ENCODE measurements at places on chromosomes 1 and 21.

GRCh38 chr1:38361566-38361965 lies 315.0 kb upstream of the POU3F1 start:
- no peak for DNase-seq

- DNase-seq, result no peak
These were observed 32.3 kb downstream of the CD160 start for GRCh38 chr1:145751491-145752037.

DNA sequence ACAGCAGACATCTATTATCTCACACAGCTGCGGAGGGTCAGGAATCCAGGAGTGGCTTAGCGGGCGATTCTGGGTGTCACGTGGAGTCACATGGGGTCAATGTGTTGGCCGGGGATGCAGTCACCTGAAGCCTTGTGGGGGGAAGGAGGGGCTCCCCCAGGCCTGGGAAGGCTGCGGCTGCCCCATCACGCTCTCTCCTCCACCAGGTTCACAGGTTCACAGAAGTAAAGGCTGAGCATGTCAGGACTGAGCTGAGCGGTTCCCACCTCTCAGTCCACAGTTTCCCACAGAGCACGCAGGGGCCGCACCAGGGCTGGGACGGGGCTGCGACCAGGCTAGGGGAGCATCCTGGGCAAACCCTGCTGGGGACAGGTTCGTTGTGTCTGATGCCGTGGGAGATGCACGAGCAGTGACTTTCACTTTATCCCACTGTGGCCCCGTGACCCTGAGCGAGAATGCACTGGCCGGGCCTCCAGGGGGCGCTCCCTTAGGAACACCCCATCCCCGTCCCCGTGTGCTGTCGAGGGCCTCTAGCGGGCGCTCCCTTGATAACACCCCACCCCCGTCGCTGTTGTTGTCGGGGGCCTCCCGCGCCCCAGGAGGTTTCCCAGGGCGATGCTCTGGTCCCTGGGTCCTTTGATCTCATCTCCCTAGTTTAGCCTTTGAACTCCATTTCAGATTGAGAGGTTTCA lies 73.2 kb upstream of the TRAPPC10 start:
- DNase-seq, result no peak

GRCh38 chr1:17099616-17100340 lies 19.5 kb downstream of the PADI2 start:
- no peak for DNase-seq

DNA sequence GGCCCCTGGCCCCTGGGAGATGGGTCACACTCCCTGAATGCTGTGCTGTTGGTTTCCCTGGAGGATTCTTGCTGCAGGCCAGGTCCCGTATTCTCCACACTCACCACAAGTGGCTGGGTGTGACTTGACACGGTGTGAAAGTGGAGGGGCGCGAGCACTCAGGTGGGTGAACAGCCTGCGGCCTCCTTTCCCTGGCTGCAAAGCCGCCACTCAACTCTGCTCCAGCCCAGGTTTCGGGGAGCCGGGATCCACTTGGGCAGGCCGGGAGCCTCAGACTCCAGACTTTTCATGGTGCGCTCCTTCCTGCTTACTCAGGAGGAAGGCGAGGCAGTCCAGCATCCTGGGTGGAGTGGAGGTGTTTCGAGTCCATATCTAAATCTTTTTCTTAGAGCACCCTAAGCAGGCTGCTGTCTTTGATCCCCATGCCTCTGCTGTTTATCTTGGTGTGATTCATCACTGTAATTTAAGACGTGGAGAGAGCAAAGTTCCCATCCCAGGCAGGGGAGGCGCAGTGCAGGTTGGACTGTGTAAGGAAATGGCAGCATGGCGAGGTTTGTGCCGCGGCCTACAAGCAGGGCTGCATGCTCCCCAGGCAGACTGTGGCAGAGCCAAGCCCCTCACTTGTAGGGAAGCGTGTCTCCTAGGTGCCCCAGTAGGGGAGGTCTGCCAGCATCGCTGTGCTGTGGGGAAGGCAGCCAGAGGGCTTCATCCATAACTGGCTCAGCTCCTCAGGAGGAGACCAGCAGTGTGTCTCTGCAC lies 29.6 kb downstream of the VANGL1 start:
- no peak for DNase-seq

GRCh38 chr1:48767975-48768510 lies 8.6 kb downstream of the BEND5 start:
- DNase-seq, result no peak

DNA sequence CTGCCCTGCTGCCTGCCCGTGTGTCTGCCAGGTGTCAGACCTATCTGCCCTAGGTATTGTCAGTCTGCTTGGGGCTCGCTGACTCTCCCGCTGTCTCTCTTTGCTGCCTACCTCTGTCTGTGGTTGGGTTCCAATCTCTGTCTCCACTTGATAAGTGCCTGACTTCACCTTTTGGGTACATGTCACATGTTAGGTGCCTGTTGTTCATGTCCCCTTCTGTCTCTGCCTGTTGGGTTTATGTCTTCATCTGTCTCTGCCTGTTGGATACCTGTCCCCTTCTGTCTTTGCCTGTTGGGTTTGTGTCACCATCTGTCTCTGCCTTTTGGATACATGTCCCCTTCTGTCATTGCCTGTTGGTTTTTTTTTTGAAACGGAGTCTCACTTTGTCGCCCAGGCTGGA lies 14.6 kb downstream of the RPS6KA1 start:
- no peak for DNase-seq

GRCh38 chr1:155241069-155241679 lies 14.1 kb downstream of the ENTREP3 start:
- peak; percentile 75 for DNase-seq

DNA sequence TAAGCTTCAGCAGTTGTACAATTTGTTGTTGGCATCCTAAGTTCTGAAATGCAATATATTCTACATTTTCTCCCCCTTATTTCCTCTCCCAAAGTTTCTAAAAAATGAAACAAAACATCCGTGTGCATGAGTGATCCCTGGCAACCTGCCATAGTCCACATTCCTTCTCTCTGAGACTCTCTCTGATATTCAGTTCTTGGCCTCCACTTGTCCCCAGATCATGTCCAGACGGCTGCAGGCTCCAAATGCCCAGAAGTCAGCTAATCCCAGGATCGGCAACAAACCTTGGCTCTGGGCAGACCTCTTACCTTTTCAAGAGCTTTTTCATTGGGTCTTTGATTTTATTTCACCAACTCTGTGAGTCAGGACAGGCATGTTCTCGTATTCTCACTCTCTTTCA lies 187.8 kb downstream of the ETS2 start:
- no peak for DNase-seq

DNA sequence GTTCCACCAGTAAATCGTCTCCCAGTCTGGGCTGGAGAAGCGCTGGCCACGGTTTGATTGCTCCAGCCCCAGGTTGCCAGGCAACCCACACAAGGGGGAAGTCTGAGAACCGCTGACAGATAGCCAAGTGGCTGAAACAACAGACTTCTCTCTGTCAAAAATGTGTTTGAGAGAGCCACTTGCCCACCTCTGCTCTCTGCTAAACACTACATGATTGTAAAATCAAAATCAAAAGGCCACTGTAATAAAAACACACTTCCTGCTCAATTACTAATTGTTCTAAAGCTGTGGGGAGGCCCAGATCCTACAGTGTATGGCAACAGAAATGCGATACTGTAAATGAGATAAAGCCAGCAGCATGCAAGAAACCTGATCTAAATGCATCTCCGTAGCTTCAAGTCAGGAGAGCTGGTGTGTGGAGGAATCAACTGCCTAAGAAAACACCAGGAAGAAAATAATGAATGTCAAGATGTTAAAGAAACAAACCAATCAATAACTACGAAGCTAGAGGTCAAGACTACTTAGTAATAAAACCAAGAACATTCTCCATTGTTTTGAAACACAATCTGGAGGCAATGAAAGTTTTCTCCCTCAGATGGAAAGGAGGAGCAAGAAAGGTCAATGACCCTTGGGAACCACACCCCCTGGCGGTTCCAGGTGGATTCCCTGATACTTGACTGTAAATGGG lies 121.2 kb downstream of the SLC45A1 start:
- peak; percentile 84 for DNase-seq

DNA sequence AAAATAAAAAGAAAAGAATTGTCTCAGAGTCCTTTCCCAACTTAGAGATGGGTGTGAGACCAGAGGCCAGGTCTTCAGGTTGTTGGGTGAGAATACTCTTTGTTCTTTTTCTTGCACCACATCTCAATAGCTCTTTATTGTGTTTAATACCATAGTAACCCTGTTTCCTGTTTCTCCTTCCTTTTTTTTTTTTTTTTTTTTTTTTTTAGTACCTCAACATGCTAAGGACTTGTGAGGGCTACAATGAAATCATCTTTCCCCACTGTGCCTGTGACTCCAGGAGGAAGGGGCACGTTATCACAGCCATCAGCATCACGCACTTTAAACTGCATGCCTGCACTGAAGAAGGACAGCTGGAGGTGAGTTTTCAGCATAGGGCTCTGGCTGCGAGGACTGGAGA lies 24.4 kb downstream of the CELF3 start:
- DNase-seq, result no peak

Measured in NCI-H2081 treated with DMSO at 0.1 percent for 48 hours (cell line).